ENCODE measurements at places on chromosomes 16 and 17.

GRCh38 chr17:60383379-60383778 is 8.6 kb downstream of the USP32 start:
- DNase-seq = no peak

GRCh38 chr16:4198816-4199215 is 43.1 kb downstream of the SRL start:
- DNase-seq = no peak

- no peak for DNase-seq
Observed at GRCh38 chr17:76510831-76511244, 9.6 kb upstream of the RHBDF2 start.

DNA sequence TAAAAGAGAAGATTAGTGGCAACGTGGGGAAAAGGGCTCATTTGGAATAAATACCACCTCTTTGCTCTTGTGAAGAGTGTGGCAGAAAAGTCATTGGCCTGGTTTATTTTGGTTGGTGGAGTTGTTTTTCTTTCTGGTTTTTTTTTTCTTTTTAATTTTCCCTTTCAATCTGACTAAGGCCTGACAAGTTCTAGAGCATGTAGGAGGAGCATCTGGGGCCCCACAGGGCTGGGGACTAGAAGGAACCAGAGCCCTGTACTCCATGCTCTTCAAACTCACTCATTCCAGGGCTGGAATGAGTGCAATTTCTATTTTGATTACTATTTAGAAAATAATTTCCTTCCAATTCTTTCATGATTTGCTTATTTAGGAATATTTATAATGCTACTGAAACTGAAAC is 13.3 kb downstream of the IRX5 start:
- DNase-seq = no peak

GRCh38 chr17:78764871-78765270 is 17.2 kb downstream of the CYTH1 start:
- DNase-seq = no peak

Data from left ventricle myocardium superior (tissue), 1 donor.